ENCODE measurements at places on chromosomes 12 and 14.

- DNase-seq: no peak
These were observed 60.3 kb downstream of the NUAK1 start for GRCh38 chr12:106078358-106079010.

GRCh38 chr12:55935738-55936151 lies 4.8 kb downstream of the DGKA start:
- no peak for DNase-seq

- DNase-seq: no peak
These were observed 98.4 kb downstream of the CCDC60 start for GRCh38 chr12:119432949-119433348.

DNA sequence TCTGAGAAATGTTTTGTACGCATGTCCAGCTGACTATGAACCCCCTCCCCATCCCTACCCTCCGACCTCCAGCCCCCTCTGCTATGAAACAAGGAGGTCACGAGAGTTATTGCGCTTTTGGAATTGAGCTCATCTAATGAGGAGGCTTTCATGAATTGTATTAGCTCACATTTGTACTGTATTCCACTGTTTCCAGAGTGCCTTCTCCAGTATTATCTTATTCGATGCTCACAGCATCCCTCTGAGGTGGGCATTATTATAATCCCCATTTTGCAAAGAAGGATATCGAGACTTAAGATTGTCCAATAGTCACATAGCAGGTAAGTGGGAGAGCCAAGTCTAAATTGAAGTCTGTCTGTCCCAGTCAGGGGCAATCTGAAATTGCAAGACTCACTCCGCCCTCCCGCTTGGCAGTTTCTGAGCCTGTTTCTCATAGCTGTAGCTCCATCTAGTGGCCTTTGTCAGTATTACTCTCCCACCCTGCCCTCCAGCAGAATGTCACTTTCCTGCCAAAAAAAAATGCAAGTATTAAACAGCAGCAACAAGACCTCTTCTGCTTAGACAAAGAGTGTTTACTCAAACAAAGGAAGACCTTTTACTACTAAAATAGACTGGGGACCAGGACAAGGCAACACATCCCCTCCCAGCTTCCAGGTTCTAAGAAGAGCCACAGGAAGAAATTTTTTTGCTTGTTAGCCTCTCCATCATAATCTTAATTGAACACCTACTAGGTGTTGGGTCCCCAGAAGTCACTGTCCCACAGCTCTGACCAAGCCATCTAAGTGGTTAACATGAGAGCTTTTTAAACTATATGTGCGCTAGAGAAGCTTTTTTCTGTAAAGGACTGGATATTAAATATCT lies 48.6 kb upstream of the TMEM233 start:
- peak; percentile 62 for DNase-seq

GRCh38 chr12:105168006-105168405 lies 60.5 kb downstream of the WASHC4 start:
- no peak for DNase-seq

- no peak for DNase-seq
These were observed 300.8 kb downstream of the SSPN start for GRCh38 chr12:26496170-26496569.

- DNase-seq: no peak
These were observed 56.1 kb downstream of the TMEM117 start for GRCh38 chr12:43891856-43892574.

GRCh38 chr14:58193542-58193941 lies 6.4 kb upstream of the ACTR10 start:
- DNase-seq: no peak

DNA sequence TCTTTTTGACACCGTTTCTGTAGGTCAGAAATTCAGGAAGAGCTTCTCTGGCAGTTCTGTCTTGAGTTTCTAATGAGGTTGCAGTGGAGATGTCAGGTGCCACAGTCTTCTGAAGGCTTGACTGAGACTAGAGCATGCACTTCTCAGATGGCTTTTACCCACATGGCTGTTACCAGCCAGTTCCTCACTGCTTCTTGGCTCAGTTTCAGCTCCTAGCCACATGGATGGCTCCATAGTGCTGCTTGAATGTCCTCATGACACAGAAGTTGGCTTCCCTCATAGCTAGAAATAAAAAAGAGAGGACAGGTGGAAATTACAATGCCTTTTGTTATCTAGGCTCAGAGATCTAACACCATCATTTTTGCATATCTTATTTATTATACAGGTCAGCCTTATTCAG lies 38.1 kb upstream of the SLC2A13 start:
- no peak for DNase-seq

GRCh38 chr14:92978229-92979021 lies 55.5 kb downstream of the CHGA start:
- no peak for DNase-seq

GRCh38 chr14:30600922-30601918 lies 20.9 kb upstream of the SCFD1 start:
- no peak for DNase-seq

- no peak for DNase-seq
These were observed 173.2 kb upstream of the HMGA2 start for GRCh38 chr12:65651060-65651459.

- DNase-seq: peak; percentile 19
These were observed 400 bp downstream of the LRP1 start for GRCh38 chr12:57128519-57129247.

DNA sequence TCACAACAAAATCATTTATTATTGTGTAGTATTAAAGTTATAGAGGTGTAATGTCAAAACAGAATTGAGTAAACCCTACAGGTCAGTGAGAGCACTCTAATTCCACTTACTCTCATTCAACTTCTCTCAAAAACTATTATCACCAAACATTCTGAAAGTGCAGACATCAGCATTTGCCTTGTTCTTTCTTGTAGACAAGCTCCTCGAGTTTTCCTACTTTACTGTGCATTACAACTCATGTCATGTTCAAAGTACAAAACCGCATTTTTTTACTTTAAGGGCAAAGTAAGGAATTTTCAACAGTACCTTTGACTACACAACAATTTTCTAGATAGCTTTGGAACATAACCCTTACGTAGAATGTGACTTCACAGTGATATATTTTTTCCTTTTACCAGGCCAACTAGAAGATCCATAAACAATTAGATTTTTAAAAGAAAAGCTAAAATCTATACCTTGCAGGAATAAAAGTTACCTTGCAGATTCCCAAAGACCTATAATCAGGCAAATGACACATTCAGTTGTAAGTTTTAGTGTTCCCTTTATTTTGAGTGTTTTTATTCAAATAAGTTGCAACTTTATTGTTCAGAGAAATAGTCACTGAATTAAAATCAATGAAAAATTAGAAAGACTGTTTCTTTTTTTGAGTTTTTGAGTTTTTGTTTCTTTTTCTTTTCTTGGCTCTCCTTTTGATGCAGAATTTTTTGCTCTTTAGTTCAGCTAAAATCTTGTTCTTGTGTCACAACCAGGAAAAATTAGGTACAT lies 12.7 kb upstream of the USP15 start:
- DNase-seq: no peak

DNA sequence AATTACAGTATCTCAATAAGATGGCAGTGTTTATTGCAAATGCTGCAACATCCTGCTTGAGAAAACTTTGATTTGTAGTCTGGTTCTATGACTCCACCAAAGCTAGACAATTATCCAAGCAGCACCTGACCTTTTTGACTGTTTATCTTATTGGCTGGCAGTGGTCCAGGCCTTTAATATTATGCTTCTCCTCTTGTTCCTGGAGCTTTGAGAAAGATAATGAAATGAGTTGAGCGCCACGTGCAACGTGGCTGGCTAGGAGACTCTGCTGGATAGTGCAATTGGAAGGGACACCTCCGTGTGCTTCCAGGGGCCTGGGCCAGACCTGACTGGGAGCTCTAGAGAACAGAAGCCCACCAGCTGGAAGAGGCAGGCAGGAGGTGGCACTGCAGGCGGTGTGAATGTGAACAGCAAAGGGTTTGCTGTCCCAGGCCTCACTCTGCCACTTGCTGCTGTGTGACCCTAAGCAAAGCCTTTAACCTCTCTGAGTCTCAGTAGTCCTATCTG lies 349.3 kb downstream of the CACNA1C start:
- no peak for DNase-seq

GRCh38 chr14:78530078-78530477 lies 359.9 kb downstream of the NRXN3 start:
- DNase-seq: no peak

- no peak for DNase-seq
These were observed 790.3 kb downstream of the TMTC2 start for GRCh38 chr12:83476695-83477690.

DNA sequence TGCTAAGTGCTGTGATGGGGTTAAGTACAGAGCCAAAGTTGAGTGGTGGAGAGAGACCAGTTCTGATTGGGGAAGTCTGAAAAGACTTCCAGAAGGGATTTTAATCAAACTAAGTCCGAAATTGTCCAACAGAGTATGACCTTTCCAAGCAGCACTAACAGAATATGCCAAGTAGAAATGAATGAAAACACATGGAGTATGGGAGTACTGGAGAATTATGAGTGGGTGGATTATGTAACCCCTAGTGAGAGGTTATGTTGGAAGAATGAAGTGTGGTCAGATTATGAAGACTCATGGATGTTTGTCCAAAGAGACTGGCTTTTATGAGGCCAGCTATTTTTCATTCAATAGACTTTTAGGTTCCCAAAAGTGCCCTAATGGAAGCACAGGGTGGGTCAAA lies 94.0 kb upstream of the PLEKHA5 start:
- DNase-seq: no peak

DNA sequence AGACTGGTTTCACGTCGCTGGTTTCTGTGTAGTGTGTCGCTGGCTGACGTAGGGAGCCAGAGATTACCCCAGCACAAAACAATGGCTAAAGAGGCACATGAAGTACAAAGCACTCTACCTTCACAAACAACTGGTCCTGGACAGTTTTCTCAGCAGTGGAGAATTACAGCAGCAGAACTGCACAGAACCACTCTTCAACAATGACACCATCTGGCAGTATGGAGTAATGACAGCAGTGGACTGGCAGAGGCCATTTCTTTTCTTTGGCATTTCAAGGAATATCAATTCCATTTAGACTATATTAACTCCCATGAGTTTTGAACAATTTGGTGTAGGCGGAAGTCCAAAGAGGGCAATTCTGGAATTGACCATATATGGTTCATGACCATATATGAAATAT lies 1074.1 kb downstream of the AACS start:
- DNase-seq: no peak

- no peak for DNase-seq
These were observed 19.7 kb upstream of the CLMN start for GRCh38 chr14:95339301-95339865.

DNA sequence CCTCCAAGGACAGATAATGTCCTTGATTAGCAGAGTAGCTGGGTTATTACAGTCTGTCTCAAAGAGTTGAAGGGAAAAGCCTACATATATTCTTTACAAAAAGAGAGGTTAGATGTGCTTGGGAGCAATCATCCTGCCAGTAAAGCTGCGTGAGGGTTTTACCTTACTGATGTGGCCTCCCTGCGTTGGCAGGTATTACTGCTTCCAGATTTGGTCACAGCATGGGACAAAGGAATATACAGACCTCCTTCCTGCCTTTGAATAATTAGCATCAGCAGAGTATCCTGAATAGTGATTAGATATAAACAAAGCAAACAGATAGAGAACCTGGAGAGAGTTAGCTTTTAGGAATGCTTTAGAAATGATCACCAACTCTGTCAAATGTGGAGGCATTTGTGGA lies 69.6 kb downstream of the TMTC2 start:
- no peak for DNase-seq

- no peak for DNase-seq
These were observed 27.6 kb upstream of the SEL1L start for GRCh38 chr14:81561084-81561775.

GRCh38 chr12:85644508-85644907 lies 191.7 kb downstream of the RASSF9 start:
- DNase-seq: no peak

DNA sequence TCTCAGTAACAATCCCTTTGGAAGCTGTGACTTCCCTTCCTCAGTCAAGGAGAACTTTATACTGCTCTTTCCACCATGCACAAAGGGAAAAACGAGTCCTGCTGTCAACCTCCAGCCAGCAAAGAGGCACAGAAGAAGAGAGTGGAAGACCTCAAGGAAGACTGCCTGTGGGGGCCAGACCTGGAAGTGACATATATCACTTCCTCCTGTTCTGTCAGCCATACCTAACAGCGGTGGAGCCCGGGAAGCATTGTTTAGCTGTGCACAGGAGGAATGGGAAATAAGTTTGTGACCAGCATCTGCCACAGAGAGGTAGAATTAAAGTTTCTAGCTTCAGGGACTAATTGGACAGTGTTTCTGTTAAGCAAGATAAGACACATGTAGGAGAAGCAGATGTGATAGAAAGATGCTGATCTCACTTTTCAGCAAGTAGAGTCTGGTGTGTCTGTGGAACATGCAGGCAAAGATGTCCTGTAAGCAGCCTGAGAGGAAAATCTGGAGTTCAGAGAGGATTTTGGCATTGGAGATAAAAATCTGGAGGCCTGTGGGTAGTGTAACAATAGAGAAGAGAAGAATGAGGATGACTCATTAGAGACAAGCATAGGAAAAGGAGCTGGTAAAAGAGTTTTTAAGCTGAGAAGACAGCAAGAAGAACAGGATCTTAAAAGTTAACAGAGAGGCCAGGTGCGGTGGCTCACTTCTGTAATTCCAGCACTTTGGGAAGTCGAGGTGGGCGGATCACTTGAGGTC lies 141.6 kb upstream of the CPSF6 start:
- no peak for DNase-seq

- peak; percentile 72 for DNase-seq
These were observed 68.2 kb upstream of the SLC24A4 start for GRCh38 chr14:92254786-92255185.

- no peak for DNase-seq
These were observed 212.3 kb upstream of the NUDT4 start for GRCh38 chr12:93165384-93165932.

- no peak for DNase-seq
These were observed 3.4 kb downstream of the PNP start for GRCh38 chr14:20472536-20473169.

DNA sequence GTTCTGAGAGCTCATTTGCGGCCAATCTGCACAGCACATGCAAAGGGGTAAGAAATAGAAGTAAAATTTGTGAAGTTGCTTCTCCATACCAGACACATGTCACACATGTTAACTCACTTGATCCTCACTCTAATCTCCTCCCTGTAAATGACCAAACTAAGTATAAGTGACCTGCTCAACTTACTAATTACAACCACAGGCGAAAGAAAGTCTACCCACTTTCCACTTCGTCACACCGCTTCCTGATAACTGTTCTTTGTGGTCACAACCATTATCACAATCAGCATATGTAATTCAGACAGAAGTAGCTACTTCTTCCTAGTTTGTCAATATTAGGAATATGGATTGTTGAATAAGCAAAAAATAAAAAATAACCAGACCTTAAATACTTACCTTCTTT lies 293.7 kb upstream of the CLEC14A start:
- no peak for DNase-seq

DNA sequence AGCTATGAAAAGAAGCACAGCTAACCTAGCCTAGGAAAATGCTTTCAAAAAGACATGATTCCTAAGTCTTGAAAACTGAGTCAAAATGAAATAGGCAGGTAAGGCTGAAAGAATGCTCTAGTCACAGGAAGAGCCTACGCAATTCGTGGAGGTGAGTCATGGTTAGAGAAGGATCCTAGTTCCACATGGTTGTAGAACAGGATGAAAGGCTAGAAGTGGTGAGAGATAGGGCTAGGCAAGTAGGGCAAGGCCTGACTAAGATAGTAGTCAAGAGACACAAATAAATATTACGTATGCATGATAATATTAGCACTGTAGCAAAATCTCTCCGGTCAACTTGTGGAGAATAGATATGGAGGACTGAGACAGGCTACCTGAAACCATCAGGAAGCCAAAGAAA lies 47.2 kb downstream of the PLCZ1 start:
- DNase-seq: no peak

GRCh38 chr14:54664961-54665360 lies 98.0 kb downstream of the SAMD4A start:
- no peak for DNase-seq

Data from WERI-Rb-1 (cell line).